ENCODE measurements at places on chromosomes 7 and 10.

DNA sequence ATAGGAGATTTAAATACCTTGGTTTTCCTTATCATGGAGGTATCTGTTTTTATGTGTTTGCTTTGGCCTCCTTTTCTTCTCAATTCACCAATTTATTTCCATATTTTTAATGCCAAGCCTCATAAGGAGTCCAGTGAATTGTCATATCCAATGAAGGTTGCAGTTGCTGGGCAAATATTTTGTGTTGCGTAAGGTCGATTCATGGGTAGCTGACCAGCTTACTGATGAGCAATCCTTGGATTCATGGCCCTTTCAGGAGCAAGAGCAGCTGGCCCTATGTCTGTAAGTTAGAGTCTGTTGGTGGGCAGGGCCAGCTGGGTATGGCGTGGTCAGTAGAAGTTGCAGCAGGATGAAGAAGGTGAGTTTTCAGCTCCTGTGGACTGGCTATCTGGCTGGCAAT is 182.9 kb downstream of the PFKFB3 start:
- no peak for DNase-seq

DNA sequence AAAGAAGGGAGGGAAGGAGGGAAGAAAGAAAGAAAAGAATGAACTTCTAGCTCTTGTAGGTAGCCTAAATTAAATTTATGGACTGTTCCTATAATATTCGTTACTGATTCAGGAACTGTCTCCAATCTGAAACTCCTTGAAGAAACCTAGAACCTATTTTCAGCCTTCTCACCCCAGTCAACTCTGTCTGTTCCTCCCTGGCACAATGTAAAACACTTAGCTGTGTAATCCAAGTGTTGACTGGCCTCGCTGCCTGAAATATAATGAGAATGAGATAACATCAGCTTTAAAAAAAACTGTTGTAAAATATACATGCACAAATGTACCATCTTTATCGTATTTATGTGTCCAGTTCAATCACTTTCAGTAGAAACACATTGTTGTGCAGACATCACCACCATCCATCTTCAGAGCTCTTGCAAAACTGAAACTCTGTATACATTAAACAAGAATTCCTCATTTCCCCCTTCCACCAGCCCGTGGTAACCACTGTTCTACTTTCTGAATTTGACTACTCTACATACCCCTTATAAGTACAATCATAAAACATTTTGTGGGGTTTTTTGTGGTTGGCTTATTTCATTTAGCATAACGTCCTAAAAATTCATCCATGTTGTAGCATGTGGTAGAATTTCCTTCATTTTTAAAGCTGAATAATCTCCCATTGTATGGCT is 6.3 kb upstream of the C7orf33 start:
- no peak for DNase-seq

- no peak for DNase-seq
These were observed 8.4 kb upstream of the TMEM254 start for GRCh38 chr10:80070057-80070456.

- no peak for DNase-seq
These were observed 324.1 kb upstream of the LRRN3 start for GRCh38 chr7:110766864-110767263.

- DNase-seq: no peak
These were observed 65.4 kb downstream of the ADRA2A start for GRCh38 chr10:111142092-111142768.

- no peak for DNase-seq
These were observed 235.9 kb upstream of the PRSS1 start for GRCh38 chr7:142513178-142513955.

DNA sequence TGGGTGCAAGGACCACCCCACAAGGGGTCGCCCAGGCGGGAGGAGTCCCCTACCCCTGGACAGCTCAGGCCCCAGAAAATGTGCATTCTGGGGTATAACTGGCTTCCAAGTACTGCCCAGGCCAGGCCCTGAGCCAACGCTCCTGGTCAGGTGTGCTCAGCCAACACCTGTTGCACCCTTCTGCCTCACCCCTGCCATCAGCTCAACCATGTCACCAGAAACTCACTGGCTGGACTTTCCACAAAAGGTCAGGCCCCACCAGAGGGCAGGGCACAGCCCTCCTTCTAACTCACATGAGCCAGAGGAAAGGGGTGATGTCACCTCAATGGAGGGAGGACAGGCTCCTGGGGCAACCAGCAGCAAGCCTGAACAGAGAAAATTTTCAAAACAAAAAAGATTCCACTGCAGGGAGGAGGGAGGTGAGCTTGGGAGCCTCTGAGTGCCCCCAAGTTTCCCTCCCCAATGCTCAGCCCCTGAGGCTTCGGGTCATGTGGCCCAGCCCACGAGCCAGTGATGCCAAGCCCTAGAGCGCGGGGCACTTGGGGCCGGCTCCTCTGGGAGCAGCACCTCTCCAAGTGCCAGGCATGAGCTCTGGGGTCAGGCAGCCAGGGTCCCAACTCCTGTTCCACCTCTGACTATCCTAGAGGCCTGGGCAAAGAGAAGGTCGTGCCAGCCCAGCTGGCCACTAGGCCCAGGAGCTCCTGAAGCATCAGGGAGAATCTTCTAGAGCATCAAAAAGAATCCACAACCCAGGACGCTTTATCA is 2.2 kb downstream of the OGDHL start:
- no peak for DNase-seq

DNA sequence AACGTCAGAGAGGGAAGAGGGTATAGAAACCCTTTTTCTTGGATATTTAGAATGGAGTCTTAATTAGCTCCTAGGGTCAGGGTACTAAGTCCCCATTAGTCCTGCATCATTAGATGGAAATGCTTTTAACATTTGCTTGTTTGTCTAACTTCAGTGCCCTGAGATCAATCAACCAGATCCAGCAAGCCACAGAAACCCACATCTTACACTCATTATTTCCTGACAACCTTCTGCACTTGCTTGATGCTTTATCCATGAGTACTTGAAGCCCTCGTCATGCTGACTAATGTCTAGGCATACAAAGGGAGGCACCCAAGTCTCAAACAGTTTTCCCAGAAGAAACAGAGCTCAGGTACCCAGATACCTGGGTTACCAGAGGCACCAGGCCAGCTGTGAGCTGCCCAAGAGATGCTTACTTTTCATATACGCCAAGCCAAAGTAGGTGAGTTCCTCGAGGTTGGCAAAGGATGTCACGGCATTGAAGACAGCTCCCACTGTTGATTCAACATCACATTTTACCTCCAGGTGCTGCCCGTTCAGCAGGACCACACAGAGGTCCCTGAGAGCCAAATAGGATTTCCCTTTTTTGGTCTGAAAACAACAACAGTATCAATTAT is 42.7 kb downstream of the FRMPD2 start:
- DNase-seq: no peak

GRCh38 chr10:112082120-112082519 is 101.4 kb downstream of the GPAM start:
- no peak for DNase-seq

- DNase-seq: no peak
These were observed 32.8 kb upstream of the RHEB start for GRCh38 chr7:151552352-151553028.

- no peak for DNase-seq
These were observed 475.3 kb upstream of the AUTS2 start for GRCh38 chr7:69122953-69123352.

- peak; percentile 34 for DNase-seq
These were observed 60.9 kb upstream of the ACSM6 start for GRCh38 chr10:95133016-95133752.

DNA sequence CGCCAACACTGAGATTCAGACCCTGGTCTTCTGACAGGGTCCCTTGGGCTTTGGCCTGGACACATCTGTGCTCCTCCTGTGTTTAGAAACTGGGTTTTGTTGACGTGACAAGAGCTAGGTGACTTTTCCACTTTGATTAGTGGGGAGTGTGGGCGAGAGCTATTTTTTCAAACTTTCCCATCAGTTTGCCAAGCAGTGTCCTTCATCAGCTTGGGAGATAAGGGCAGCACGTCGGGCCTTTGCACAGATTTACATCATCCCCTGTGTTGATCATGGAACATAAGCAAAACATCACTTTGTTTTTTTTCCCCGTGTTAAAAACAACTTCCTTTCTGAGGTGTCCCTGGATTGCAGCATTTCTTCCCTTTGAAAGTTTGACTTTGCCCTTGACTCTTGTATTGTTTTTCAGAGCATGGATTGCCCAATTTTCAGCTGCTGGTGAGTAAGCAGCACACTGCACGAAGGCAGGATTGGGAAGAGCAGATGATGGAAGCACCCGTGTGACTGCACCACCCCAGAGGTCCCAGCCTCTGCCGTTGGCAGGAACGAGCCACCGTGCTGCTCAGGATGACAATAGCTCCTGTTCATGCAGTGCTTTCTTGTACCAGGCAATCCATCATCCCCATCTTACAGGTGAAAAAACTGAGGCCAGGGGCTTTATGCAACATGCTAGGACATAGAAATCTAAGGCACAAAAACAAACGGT is 6.4 kb upstream of the IGFBP1 start:
- DNase-seq: no peak

GRCh38 chr10:88389456-88389855 is 193.7 kb downstream of the RNLS start:
- DNase-seq: no peak

DNA sequence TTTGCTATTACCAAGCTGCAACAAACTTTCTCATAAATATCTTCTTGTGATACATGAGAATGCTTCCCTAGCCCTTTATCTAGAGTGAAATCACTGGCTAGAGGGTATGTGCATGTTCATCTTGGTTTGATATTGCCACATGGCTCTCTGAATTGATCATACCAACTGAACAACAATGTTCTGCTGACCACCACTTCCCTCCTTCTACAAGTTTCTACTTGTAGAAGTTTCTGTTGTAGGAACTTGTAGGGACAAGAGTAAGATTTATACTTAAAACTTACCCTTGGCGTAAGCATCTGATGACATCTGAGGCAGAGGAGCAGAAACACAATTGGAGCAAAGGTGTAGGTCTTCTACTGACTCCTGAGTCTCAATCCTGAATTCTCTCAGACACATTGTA is 86.3 kb upstream of the FAM13C start:
- no peak for DNase-seq

GRCh38 chr7:86965727-86966120 is 93.7 kb downstream of the ELAPOR2 start:
- no peak for DNase-seq

- no peak for DNase-seq
These were observed 30.1 kb upstream of the CCL24 start for GRCh38 chr7:75843613-75844116.

GRCh38 chr10:79438021-79438698 is 7.3 kb downstream of the ZCCHC24 start:
- no peak for DNase-seq

GRCh38 chr7:11300241-11300640 is 326.6 kb downstream of the PHF14 start:
- no peak for DNase-seq

- no peak for DNase-seq
These were observed 53.9 kb upstream of the PLPP4 start for GRCh38 chr10:120403109-120403508.

DNA sequence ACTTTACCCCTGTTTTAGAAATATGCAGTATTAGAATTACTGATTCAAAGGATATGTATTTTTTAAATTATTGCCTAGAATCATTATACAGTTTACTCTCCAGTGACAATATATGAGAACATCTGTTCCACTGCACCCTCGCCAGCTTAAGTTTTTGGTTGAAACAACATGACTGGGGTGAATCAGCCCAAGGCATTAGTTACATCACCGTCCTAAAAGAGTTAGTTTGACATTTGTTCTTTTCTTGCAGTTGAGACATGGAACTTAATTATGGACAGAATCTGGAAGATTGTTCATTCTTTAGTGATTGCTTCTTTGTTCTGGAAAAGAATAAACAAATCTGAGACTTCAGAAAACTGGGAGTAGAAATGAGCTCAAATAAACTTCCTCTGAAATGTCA is 167.3 kb upstream of the DKK1 start:
- no peak for DNase-seq

Data from activated T-helper 1 cell treated with anti-CD3 and anti-CD28 coated beads, Interleukin-2, amount 50 U/mL, for 16 hours (primary cell).